Kidney capillary endothelial cell (primary cell): ENCODE measurements at places on chromosomes 13 and 19.

DNA sequence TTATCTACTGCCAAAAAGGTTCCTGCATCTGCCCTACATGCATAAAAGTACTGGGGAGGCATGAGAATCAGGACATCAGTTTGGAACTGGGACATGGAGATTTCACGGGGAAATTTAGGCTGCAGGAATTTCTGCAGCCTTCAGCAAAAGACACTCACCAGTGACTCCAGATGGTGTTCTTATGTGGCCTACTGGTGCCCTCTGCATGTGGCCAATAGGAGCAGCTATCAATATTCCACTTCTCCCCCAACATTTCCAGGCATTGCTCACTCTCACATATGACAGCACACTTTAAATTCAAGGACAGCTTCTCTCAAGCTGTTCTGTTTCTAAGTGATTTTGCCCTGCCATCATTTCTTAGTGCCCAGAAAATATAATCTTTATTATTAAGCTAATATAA, 570.5 kb upstream of the ARGLU1 start:
- DNase-seq: no peak

GRCh38 chr13:25493931-25494640, 122.3 kb downstream of the ATP8A2 start:
- no peak for DNase-seq

GRCh38 chr19:8988204-8988603, 22.0 kb downstream of the MUC16 start:
- DNase-seq: no peak

DNA sequence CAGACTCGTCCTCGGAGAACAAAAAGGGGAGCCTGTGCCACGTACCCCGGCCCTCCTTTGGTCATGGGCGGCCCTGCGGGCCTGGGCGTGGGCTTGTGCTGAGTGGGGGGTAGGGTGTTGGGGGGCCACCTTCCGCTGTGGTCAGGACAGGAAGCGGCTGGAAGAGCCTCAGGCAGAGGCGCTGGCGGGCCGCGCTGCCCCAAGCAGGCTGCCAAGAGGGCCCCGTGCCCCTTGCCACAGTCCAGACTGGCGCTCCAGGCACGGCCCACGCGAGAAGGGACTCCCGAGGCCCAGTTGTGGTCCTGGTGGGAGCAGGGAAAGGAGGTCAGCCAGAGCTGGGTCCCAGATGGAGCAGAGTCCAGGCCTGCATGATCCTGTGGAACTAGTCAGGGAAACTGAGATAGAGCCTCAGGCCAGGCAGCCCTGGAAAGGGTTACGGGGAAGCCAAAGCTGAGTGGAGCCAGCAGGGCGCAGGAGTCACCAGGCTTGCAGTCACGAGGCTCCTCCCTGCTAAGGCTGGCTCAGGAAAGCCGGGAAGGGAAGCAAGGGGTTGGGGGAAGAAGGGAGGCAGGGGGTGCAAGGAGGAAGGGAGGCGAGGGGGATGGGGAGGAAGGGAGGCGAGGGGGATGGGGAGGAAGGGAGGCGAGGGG, 135.0 kb downstream of the CRYL1 start:
- no peak for DNase-seq

DNA sequence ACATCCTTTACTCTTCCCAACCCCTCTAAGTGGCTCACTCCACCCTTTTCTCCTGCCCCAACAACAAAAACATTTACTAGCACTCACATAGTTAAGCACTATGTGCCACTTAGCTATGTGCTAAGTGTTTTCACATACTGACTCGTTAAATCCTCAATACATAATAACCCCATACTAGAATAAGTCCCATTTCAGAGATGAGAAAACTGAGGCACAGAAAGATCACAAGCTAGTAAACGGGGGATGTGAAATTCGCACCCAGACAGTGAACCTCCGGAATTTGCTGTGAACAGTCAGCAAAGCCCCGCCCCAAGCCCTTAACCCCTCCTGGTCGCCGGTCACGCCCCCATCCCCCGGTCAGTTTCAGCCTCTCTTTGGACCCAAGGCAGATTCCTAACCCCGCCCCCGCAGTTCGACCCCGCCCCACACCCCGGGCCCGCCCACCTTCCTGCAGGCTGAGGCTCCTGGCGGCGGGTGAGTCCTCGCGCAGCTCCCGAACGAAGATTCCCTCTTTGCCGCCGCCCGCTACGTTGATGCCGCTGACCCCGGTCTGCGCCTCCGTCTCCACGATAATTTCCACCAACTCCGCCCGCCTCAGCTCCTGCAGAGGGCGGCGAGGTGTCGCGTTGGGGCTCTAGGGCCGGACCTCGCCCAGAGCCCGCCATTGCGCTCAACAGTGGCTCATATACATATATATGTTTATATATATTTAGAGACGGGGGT, 9.8 kb downstream of the PRX start:
- peak; percentile 87 for DNase-seq

- DNase-seq: no peak
Observed at GRCh38 chr19:55068950-55069864, 6.3 kb upstream of the RDH13 start.

DNA sequence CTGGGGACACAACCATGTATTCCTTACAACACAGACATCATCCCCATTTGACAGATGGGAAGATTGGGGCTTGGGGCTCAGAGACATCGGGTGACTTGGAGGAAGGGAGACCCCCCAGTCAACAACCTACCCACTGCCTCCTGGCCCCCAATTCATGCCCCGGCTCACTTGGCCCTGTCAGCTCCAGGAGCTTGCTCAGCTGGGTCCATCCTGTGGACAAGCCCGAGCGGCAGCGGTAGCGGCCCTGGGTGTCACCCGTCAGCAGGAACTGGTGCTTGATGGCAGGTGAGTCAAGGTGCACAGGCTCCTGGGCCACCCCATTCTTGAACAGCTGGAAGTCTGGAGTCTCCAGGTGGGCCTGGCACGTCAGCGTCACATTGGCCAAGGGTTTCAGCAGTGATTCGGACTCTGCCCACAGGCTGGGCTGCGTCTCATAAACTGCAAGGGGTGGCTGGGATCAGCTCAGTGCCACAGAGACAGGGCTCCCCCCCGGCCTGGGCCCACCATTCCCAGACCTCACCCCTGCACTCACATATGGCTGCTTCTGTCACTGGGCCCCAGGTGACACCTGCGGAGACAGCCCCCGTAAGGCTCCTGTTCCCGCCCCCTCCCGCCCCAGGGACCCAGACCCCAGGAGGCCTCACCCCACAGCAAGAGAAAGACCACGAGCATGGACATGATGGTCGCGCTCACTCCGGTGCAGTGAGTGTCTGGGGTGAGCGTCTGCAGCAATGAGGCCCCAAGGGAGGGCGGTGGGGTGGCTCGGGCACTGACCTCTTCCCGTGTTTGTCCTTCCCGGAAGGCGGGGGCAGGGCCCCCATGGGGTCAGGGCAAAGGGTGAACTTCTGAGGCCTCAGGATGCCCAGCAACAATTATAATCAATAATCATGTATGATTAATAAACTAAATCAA, at the start of gene A1BG:
Gene A1BG (minus strand): TSS at position 733 of the 912 bp plus-strand sequence. CDS start 55 bp downstream, at position 678.
- no peak for DNase-seq

- DNase-seq: no peak
Observed at GRCh38 chr13:50586414-50587083, 256.9 kb downstream of the DLEU7 start.

- no peak for DNase-seq
Observed at GRCh38 chr19:12912571-12912970, 6.5 kb downstream of the SYCE2 start.

GRCh38 chr13:112867301-112867711, 101.7 kb upstream of the MCF2L start:
- no peak for DNase-seq

DNA sequence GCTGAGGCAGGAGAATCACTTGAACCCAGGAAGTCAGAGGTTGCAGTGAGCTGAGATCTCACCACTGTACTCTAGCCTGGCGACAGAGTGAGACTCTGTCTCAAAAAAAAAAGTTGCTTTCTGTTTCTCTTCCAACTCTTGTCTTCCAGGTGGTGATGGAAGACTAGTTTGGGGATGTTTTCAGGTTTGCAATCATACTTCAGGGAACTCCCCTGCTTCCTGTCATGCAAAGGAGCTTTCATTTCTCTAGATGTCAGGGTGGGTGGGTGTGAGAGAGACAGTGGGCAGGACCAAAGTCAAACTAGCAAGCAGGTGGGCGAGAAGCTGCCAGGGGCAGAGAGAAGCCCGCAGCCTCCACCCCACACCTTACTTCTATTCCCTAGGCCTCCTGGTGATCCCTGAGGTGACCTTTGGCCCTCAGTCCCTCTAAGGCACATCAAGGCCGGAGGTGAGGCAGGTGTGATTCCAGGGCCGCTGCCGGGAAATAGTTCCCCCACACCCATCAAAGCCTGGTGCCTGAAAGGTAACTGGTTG, 25.7 kb downstream of the CCNE1 start:
- DNase-seq: no peak
